Bronchial epithelial cell (primary cell): ENCODE measurements at places on chromosomes 7 and 10.
A peak's percentile ranks its signal among the peaks of the same experiment; 100 is the strongest.

GRCh38 chr7:100602889-100603725 is 944 bp downstream of the PCOLCE start:
- DNase-seq: no peak

DNA sequence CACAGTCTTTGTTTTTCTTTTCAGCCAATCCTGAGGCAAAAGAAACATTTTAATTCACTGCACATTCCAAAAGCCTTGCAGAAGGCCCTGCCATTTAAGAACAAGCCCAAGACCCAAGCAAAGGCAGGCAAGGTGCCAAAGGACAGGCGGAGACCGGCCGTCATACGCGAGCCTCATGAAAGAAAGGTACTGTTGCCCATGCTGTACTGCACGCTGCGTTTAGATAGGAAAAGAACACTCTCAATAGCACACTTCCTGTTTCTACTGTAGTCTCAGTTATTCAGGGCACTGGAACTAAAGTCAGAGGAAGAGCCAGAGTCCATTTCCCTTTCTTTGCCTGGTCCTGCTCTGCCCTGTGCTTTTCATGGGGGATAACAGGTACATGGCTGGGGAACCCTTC is 47.6 kb downstream of the BMS1 start:
- no peak for DNase-seq

- no peak for DNase-seq
Observed at GRCh38 chr10:124003871-124004662, 89.3 kb downstream of the CHST15 start.

GRCh38 chr10:95601116-95601719 is 40.0 kb upstream of the SORBS1 start:
- peak; percentile 79 for DNase-seq

DNA sequence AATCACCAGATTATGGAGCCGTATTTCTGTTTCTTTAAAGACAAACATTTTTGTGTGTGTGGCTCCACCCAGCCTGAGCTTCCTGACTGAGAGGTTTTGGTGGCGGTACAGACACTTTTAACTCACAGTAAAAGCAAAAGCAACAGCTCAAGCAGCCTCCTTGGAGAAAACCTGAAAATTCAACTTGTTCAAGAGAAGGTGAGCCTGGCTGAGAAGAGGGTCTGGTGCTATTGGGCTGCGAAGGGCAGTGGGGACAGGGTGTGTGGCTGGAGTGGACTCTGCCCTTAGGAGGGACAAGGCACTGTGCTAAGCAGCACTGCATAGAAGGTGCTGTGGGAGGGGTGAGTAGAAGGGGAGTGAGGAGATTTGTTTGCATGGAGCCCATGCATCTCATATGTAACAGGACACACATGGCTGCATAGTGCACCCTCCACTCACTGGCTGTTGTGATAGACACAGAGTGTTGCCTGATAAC is at the start of gene GIMAP7:
GIMAP7 (plus strand) TSS at position 125 of the 475 bp plus-strand sequence. CDS start 5,103 bp downstream, outside the sequence.
- no peak for DNase-seq

DNA sequence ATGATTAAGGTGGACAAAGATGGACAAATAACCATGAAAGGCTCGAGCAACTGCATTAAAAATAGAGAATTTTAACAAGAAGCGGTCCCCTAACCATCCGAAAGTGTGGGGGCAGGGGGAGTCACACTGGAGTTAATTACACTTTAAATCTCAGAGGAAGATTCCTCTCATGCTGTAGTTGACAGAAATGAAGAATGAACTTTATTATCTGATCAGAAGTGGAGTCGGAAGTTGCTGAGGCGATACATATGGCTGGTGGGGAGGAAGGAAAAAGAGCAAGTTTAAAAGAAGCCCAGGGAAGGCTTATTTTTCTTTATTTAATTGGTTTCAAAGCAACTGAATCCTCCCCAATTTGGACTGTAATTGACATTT is 102.3 kb upstream of the FAM171A1 start:
- no peak for DNase-seq

- DNase-seq: no peak
Observed at GRCh38 chr7:107592361-107593024, 12.4 kb downstream of the BCAP29 start.
